ENCODE measurements at places on chromosomes 1 and 21.

GRCh38 chr1:16048573-16049189, 5.1 kb downstream of the CLCNKB start:
- peak; percentile 36 for DNase-seq

- no peak for DNase-seq
Observed at GRCh38 chr1:201172326-201172725, 18.1 kb upstream of the TMEM9 start.

DNA sequence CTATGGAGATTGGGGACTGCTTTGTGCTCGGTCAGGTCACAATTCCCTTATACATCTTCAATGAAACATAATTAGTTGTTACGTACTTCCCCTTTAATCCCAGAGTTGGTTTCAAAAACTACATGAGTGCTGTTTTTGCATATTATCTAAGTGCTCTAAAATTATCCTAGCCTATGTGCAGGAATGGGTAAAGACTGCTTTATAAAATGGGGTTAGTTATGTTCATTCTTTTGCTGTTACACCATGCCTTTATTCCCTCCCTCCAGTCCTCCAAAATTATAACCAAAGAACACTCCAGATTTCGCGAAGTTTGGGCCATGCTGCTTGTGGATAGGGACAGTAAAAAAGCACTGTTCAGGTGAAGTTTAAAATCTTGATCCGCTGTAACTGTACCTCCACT, 173.9 kb upstream of the SNX7 start:
- no peak for DNase-seq

- no peak for DNase-seq
Observed at GRCh38 chr1:65558215-65558614, 137.7 kb downstream of the LEPR start.

- DNase-seq = no peak
Observed at GRCh38 chr1:55284856-55285255, 69.7 kb upstream of the USP24 start.

DNA sequence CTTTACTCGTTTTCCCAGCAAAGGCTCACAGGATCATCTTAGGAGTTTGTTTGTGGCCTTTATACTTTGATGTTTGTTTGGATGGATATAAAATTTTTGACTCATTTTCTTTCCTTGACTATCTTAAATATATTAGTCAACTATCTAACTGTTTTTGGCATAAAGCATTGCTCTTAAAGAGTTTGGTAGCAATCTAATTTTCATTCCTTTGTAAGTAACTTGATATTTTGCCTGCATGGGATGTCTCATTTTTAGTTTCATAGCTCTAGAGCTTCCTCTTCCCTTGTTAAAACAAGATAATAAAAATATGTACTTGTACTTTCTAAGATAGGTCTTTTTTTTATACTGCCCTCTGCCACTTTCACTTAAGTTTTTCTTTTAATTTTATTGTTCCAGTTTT, 161.9 kb downstream of the MAGI3 start:
- no peak for DNase-seq

- DNase-seq = no peak
Observed at GRCh38 chr1:152758636-152759035, 811 bp downstream of the KPRP start.

DNA sequence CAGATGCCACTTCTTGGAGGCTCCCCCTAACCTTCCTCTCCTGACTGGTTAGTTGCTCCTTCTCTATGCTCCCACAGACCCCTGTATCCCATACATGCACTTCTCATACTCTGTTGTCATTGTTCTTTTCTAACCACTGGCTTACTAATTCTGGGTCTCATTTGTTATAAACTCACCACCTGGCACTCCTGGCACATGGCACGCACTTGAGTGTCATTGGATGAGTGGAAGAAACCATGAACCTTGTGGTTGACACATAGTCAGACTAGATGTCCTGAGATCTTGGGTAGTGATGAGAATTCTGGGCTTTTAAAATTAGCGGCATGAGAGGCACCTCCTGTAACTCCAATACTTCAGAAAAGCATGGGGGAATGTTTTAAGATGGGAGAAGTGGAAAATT, 49.3 kb downstream of the TRIM62 start:
- no peak for DNase-seq

- no peak for DNase-seq
Observed at GRCh38 chr1:11869650-11870207, 11.0 kb upstream of the NPPB start.

DNA sequence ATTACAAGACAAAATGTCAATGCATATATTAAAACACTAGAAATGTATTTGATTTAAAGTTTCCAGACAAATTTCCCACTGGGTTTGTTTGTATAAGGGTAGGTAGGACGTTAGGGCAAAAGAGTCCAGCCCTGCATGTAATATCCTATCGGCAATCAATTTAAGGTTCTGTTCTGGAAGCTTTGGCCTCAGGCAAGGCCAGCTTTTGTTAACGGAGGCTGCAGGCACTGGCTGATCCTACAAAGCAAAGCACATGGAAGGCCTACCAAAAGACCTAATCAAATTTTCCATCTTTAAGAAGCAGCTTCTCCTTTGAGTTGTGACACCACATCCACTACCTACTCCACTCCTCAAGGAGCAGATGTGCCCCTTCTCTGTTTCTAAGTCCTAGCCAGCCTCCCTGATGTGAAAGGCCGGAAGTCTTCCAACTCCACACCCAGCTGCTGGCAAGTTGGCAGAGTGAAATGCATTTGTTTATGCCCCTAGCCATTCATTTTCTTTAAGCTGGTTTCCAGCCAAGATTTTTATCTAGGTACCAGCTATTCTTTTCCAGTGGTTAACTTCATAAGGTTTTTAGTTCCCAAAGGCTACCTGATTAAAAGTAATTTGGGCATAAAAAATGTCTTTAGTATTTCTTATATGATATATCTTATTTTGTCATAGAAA, 452.6 kb downstream of the PTBP2 start:
- no peak for DNase-seq

DNA sequence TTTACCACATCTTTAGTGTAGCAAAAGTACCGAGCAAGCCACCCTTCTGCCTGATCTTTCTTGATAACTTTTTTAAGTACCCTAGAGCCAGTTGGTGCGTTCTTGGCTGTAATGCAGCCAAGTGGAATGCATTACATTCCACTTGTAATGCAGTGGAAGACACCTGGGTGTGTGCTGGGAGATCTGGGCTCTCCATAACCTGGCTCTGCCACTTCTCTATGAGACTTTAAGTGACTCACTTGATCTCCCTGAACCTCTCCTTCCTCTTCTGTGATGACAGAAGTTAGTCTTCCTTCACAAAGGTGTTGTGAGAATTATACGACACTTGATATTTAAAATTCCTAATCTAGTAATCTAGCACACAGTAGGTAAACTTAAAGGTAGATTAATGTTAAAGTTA, 35.3 kb upstream of the NFIA start:
- no peak for DNase-seq
